ENCODE measurements at places on chromosomes 7 and 10. TPM values are rescaled to one million over a fixed set of nuclear protein-coding genes. Genes with fewer than 3 reads are reported as not detected.

DNA sequence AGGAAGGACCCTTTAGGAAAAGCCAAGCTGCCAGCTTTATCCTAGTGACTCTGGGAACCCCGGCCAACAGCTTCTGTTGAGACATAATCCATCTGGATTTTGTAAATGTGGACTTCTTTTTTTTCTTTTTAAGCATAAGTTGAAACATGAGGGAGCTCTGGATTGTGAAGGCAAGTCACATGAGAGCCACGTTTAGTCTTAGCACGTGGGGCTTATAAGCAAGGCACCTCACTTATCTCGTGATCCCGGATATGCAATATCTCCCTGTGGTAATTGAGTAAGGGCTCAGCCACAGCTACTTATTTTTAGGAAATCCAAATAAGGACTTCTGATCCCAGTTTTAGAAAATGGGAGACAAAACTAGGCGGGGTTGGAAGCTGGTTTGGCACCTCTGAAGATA lies 111.2 kb upstream of the PTN start:
- peaks cover 35% of the 10 kb centered on the region for H3K27me3 ChIP-seq
- H3K36me3 ChIP-seq = no peaks in the 10 kb centered on the region
- no peak overlapping the region for H3K4me3 ChIP-seq
- peaks cover 5% of the 10 kb centered on the region for H3K4me1 ChIP-seq
- DNase-seq = no peak
- no peak overlapping the region for H3K27ac ChIP-seq

- H3K4me1 ChIP-seq = no peaks in the 10 kb centered on the region
- no peaks in the 10 kb centered on the region for H3K36me3 ChIP-seq
- H3K4me3 ChIP-seq = no peak overlapping the region
Measured at GRCh38 chr7:81053623-81054022, 134.8 kb upstream of the SEMA3C start.

GRCh38 chr7:3197567-3198213 lies 103.4 kb upstream of the SDK1 start:
- H3K4me1 ChIP-seq = peaks cover 4% of the 10 kb centered on the region
- no peak overlapping the region for H3K27ac ChIP-seq
- no peak for DNase-seq
- peaks cover 5% of the 10 kb centered on the region for H3K36me3 ChIP-seq
- peaks cover 36% of the 10 kb centered on the region for H3K27me3 ChIP-seq

DNA sequence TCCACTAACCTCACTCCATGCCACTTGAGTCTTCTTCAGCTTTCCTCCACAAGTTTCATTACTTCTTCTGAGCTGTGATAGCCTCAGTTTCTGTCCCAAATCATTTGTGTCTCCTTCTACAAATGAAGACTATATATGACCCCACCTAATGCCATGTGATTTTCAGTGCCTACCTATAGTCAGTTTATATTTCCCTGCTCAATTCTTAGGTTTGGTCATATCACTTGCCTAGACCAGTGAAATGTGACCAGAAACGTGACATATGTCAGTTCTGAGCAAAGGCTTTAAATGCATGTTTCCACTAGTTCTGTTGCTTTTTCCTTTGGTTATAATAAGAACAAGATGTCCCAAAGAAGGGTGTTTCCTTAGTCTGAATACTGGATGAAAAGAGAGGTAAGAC lies 24.6 kb upstream of the REEP3 start:
- no peak overlapping the region for H3K4me3 ChIP-seq
- no peaks in the 10 kb centered on the region for H3K27me3 ChIP-seq

RGR gene
- not detected for total RNA-seq

DNMBP gene
- total RNA-seq = 2.1 TPM
